Neural crest cell (in vitro differentiated cells): ENCODE measurements at places on chromosomes 11 and 22. TPM values are rescaled to one million over a fixed set of nuclear protein-coding genes. Genes with fewer than 3 reads are reported as not detected.

The A4GALT gene
- total RNA-seq = 0.35 and 0.39 TPM in 2 replicates

The DDTL gene
- not detected in 2 replicates for total RNA-seq

The NLRP10 gene
- not detected in 2 replicates for total RNA-seq

The TSSK2 gene
- total RNA-seq = not detected in 2 replicates

The OR52I1 gene
- total RNA-seq = not detected in 2 replicates

The NFAM1 gene
- 0.07 TPM in 1 of 2 replicates, not detected in the other for total RNA-seq

The KBTBD3 gene
- 2.5 and 5.1 TPM in 2 replicates for total RNA-seq

The OR8G1 gene
- total RNA-seq = not detected in 2 replicates

The MPZL2 gene
- not detected in 2 replicates for total RNA-seq

The DLG2 gene
- 2.1 and 3.6 TPM in 2 replicates for total RNA-seq

The OR52W1 gene
- not detected in 2 replicates for total RNA-seq

The PAMR1 gene
- total RNA-seq = 0.21 and 0.66 TPM in 2 replicates

The MAJIN gene
- total RNA-seq = not detected in 2 replicates

The SLC6A5 gene
- 0.05 TPM in 1 of 2 replicates, not detected in the other for total RNA-seq

The ACTN3 gene
- total RNA-seq = 0.16 and 0.35 TPM in 2 replicates
